ENCODE measurements at places on chromosomes 2 and 18.

- DNase-seq: no peak
These were observed 30.9 kb downstream of the FAP start for GRCh38 chr2:162212366-162212765.

GRCh38 chr18:79275992-79276391 lies 119.7 kb upstream of the NFATC1 start:
- no peak for DNase-seq

- peak; percentile 67 for DNase-seq
These were observed 4.4 kb upstream of the RMC1 start for GRCh38 chr18:23498877-23499276.

DNA sequence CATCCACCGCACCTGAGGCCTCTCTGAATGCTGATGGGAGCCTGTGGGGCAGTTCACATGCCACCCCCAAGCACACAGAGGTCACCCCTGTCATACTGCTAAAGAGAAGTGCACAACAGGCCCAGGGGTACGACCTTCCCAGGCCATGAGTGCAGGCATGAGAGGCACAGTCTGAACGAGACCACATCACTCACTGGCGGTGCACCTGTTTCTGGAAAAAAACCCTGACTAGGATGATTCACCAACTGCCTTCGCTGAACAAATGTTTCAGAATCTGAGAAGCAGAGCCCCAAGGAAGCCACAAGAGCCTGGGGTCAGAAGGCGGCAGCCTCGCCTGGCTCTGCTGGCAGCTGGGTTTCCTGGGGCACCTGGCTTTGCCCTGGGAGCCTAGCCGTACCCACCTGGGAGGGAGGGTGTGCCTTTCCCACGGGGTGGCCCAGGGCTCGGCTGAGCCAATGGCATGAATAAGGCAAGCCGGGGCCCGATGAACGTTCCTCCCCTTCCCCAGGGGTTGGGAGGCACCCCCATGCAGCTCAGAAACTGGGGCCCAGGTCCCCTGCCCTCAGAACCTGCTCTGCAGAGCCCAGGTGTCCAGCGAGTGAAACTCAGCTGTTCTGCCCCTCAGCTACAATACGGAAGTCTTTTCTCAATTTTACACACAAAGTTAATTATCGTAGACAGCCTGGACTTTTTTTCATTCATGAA lies 73.8 kb downstream of the HDAC4 start:
- DNase-seq: no peak

- DNase-seq: no peak
These were observed 147.6 kb upstream of the COPS8 start for GRCh38 chr2:236938126-236938525.

- DNase-seq: peak; percentile 22
These were observed 1815.6 kb upstream of the LRRTM1 start for GRCh38 chr2:82120115-82120514.

GRCh38 chr18:56076723-56077122 lies 488.7 kb upstream of the TCF4 start:
- no peak for DNase-seq

- no peak for DNase-seq
These were observed 85.1 kb downstream of the NCOA1 start for GRCh38 chr2:24576146-24576545.

DNA sequence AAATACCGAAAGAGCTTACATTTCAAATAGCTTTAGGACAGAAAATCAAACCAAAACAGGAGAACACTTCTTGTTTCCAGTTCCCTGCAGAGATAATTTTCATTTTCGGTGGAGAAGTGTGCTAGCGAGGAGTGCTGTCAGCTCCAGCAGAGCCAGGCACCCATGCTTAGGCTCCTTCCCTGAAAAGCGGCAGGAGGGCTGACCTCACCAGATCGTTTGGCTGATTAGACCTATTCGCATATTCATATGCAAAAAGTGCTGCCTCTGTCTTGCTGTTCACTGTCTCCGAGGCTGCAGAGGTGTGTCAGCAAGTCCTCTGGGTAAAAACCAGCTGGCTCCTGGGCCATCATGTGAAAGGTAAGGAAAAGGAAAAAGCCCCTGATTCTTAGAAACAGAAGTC lies 225.8 kb upstream of the COPS8 start:
- no peak for DNase-seq

DNA sequence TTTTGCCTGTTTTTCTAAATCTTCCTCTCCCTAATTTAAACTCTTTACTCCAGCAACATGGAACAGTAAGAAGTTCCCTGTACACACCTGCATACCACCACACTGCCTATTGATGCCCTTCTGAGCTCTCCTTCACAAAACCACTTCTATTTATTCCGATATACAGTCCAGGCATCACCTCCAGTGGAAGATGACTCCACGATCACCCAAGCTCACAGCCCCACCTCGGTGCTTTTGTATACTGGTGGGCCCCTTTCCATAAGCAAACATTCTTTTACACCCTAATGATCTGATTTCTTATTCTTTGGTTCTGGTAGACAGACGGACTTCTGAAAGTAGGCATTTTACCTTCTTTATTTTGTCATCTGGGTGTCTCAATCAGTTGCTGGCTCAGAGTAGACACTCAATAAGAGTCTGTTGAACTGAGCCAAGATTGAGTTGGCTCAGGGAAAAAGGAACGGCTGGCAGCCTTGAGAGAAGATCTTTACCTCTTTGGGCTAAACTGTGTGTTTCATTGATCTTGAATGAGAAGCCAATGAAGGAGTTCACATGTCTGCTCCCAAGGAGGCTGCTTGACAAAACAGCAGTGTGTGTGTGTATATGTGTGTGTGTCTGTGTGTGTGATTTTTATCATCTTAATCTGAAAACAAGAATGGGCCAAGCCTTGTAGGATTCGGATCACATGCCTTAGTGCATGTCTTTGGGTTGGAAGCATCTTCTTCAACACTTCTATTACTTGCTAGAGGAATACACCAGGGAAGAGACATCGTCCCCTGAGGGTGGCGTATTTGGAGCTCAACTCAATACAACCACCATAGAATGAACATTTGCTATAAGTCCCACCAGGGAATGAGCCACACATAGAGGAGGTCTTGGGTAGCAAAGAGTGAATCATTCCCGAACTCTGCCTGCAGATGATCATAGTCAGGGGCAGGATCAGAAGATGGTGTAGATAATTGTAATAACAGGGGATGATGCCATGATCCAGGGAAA lies 341.8 kb downstream of the CYRIA start:
- no peak for DNase-seq

DNA sequence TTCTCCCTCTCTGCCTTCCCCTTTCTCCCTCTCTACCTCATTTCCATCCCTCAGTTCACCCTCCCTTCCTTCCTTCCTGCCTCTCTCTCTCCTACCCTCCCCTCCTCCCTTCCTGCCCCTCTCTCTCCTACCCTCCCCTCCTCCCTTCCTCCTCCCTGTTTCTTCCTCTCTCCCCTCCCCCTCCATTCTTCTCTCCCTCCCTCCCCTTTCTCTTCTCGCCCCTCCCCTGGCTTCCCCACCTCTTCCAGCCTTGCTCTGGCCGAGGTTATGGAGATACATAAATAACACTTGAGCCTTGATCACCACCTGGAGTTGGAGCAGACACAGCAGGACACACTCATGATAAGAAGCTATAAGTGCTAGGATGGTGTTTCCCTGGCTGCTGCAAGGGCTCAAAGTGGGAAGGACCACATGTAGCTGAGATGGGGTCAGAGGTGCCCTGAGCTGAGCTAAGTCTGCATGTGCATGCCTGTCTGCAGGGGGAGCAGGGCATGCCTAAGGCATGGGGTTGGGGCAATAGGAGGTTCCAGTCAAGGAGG lies 326.1 kb upstream of the HS6ST1 start:
- no peak for DNase-seq

DNA sequence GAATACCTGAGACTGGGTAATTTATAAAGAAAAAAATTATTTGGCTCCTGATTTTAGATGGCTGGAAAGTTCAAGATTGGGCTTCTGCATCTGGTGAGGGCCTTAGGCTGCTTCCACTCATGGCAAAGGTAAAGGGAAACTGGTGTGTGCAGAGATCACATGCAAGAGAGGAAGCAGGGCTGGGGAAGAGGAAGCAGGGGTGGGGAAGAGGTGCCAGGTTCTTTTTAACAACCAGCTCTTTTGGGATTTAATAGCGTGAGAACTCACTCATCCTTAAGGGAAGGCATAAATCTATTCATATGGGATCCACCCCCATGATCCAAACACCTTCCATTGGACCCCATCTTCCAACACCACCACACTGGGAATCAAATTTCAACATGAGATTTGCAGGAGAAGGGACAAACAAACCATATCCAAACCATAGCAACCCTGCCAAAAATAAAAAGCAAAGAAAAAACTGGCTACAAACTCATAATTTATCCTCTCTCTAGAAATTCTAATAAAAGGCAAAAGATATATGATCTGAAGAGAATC lies 30.4 kb downstream of the PRKRA start:
- DNase-seq: no peak

GRCh38 chr2:48240912-48241311 lies 289.0 kb upstream of the STON1 start:
- no peak for DNase-seq

DNA sequence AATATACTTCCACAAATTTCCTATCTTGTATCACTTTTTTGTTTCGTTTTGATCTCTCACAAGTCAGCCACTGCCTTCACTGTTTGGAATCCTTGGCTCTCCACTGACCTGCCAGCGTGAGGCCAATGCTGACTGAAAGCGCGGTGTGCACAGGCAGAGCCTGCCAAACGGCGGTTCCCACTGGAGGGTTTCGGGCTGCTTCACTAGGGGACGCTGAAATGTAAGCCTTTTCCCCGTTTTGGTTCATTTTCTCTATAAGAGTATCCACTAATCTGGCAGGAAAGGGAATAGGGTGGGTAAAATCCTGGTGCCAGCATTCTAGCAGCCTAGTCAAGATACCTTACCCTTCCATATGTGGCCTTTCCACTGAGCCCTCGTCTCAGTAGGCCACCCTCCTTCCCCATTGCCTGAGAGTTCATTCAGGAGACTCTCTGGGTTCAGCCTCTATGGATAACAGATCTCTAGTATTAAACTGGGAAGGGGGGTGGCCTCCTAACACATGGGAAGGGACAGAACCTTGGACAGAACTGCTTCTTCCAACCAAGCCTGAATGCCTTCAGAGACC lies 91.5 kb downstream of the DYM start:
- no peak for DNase-seq

DNA sequence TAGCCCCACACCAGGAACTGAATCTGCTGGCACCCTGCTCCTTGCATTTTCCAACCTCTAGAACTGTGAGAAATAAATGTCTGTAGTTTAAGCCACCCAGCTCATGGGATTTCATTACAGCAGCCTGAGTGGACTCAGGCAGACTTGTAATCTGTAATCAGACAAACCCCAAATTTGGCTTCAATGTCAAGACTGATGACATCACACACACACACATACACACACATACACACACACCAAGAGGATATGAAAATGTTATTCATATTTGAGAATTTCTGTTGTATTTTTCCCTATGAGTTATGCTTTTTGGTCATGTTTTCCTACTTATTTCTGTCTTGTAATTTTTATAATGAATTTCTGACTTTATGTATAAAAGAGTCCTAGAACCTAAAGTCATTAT lies 83.8 kb upstream of the GLI2 start:
- no peak for DNase-seq

- DNase-seq: no peak
These were observed 24.3 kb upstream of the STAT1 start for GRCh38 chr2:191038241-191038725.

DNA sequence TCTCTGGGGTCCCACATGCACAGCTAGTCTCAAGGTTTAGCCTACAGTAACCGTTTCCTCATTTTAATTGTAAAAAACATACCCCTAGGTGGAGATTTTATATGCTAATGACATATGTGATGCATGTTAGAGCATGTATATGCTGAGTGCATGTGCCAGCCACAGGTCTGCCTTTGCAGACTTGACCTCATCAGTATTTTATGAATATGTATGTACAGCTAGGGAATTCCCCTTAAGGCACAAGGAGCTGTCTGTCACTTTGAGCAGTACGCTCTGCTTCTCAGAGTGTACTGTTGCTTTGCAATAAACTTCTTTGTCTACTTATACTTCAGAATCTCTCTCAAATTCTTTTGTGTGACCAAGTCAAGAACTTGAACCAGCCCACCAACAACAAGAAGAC lies 131.2 kb upstream of the ERBB4 start:
- no peak for DNase-seq

- DNase-seq: no peak
These were observed 74.2 kb downstream of the RAB31 start for GRCh38 chr18:9782073-9782857.

DNA sequence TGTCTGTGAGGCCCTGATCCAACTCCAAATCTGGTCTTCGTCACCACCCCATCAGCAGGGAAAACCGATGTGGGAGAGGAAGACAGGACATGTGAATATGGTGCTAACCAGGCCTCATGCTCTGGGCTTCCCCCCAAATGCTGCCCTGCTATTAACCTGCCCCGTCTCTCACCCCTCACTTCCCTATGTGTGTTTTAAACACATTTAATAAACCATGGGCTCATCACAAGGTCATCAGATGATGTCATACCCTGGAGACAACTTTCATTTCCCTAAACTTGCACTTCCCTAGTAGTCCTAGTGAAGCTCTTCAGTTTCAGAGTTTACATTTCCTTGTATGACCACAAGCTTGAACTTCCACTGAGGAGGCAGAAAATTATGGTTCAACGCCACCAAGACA lies 49.9 kb downstream of the CD8B2 start:
- peak; percentile 34 for DNase-seq

- no peak for DNase-seq
These were observed 1068.0 kb upstream of the ZEB2 start for GRCh38 chr2:145587922-145588321.

GRCh38 chr2:187575751-187576067 lies 21.5 kb upstream of the TFPI start:
- DNase-seq: no peak

DNA sequence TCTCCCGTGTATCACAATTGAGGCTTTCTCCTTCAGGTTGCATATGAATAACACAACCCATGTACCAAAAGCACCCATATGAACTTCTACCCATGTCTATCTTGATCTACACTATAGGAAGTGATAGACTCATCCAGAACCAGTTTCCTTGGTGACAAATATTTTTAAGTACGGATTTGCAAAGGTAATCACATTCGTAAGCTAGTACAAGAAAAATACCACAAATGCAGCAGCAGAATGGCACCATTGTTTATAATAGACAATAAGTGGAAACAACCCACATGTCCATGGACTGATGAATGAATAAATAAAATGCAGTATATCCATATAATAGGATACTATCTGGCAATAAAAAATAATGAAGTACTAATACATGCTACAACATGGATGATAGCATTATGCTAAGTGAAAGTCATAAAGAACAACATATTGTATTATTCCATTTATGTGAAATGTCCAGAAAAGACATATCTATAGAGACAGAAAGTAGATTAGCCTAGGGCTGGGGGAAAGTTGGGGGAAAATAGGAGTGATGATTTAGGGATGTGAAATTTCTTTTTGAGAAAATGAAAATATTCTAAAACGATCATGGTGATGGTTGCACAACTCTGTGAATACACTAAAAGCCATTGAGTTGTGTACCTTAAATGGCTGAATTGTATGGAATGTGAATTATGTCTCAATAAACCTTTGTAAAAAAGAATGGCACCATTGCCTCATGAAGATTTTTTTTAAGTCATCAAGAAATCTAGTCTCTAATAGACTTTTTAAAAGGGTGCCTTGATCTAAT lies 3.4 kb upstream of the CCDC88A start:
- no peak for DNase-seq
